ENCODE measurements at places on chromosomes 7 and 10. TPM values are rescaled to one million over a fixed set of nuclear protein-coding genes. Genes with fewer than 3 reads are reported as not detected.

Gene PPP1R17
- total RNA-seq: 4.5 TPM

Gene LRRC17
- total RNA-seq: 1.5 TPM

Gene FRG2B
- not detected for total RNA-seq

Gene PROSER2
- 6.7 TPM for total RNA-seq

Gene LIPJ
- 0.29 TPM for total RNA-seq

Gene TBC1D12
- total RNA-seq: 9.0 TPM

Gene GIMAP4
- total RNA-seq: not detected

Gene ANXA7
- 60.6 TPM for total RNA-seq

Gene CCDC7
- 9.0 TPM for total RNA-seq

Gene SFTPA1
- total RNA-seq: 0.22 TPM

Gene MMD2
- total RNA-seq: not detected

All from type B pancreatic cell (in vitro differentiated cells).